ENCODE measurements at places on chromosomes 6 and 20.

DNA sequence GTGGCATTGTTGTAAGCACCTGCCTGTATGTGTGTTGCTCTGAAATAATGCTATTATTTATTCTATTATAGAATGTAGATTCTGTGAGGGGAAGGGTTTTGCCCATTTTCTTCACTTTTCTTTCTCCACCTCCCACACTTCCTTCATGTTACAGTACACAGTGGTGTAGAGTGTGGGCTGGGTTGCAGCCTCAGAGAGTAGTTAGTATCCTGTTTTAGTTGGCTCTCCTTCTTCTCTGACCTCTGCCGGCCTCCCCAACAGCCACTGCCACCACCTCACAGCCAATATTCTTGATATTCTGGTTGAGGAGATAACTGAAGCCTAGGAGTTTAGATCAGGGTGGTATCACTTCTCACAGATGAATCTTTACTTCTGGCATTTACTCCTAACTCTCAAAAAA is 143.4 kb downstream of the BCKDHB start:
- DNase-seq, result no peak

DNA sequence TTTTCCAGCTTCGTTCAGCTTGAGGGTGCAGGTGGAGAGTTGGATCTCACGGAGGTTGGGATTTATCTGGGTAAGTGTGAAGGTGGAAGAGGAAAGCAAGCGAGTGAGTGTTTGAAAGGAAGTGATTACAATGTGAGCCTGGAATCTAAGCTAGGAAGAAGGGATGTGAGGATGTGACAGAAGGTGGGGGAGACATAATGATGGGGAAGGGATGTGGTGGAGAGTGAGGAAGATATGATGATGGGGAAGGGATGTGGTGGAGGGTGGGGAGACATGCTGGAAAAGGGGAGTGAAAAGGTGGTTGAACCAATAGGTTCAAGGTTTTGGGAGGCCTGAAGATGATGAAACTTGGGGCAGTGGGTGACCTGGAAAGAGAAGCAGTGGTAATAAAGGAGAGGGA is 23.2 kb downstream of the KIAA1755 start:
- DNase-seq, result no peak

DNA sequence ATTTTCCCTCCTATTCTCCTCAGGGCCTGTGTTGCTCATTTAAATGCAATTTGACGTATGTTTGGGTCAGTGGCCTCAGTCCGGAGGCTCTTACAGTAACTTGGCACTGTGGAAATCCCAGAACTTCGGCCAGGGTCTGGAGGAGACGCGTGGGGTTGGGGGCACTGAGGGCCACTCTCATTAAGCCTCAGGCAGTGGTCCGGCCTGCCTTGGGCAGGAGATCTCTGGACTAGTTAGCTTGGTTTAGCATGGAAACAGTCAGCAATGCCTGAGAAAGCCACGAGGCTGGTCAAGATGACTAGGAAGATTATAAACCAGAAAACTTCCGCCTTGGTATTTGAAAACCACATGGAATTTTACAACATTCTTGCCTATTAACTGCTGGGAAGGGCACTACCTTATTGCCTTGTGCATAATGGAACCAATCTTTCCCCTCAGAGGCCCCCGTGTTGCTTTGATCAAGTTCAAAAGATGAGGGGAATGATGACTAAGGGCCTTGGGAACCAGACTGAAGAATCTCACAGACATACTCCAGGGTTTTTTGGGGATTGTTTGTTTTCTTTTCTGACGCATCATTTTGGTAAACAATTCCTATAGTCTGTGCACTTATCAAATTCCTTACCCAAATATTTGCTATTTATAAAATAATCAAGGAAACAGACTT is 206.0 kb upstream of the PREP start:
- DNase-seq, result no peak

DNA sequence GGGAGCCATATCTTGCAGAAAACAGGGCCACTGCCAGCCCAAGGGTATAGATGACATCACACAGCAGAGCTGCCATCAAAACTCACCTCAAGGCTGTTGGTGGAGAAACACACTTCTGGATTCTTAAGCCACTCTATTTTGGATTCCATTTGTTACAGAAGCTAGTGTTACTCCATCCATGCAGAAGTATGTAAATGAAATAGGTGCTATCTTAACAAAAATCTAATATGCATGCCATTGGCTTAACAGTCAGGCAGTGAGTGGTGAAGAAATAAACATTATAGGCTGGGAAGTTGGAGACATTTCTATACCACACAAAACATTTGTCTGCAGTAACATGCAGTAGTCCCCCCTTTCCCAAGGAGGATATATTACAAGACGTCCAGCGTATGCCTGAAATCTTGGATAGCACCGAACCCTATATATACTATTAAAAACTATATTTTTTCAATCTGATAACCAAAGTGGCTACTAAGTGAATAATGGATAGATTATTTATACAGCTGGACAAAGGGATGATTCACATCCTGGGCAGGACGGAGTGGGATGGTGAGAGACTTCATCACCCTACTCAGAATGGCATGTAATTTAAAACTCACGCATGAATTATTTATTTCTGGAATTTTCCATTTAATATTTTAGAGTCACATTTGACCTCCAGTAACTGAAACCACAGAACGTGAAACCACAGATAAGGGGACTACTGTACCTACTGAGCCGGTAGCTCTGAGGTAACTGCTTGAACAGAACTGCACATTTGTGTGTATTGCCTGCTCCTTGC is 160.0 kb upstream of the PLN start:
- no peak for DNase-seq

DNA sequence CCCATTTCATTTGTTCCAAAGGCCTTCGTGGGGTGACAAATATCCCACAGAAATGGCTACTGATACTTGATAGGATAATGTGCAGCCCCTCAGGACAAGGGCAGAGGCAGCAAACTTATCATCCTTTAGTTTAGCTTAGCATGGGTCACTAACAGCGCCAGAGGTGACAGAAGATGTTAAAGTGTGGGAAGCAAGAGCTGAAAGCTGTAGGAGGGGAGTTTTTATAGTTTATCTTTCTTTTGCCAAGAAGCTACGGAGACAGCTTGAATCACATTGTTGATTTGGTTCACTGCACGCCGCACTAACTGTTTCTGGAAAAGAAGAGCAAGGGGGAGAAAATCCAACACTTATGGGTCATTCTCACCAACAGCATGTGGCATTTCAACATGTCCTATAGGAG is 773.9 kb upstream of the MMS22L start:
- no peak for DNase-seq

DNA sequence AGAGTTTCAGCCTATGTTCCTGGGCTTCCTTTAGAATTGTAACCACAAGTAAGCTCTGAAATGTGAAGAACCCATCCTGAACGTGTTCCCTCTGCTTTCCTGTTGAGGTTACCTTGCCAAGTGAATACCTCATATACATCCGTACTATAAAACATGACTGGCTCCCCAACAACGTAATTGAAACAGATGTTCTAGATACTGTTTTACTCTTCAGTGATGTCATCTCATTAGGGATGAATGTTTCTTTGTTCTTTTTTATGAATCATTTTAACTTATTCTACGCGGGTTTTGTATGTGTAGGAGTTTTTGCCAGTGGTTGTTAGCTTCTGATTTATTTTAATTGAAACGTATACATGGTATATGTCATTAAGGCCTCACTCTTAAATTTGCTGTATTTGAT is 166.8 kb downstream of the SAMD5 start:
- no peak for DNase-seq

GRCh38 chr20:46774236-46774635 is 64.8 kb downstream of the SLC2A10 start:
- DNase-seq, result no peak

DNA sequence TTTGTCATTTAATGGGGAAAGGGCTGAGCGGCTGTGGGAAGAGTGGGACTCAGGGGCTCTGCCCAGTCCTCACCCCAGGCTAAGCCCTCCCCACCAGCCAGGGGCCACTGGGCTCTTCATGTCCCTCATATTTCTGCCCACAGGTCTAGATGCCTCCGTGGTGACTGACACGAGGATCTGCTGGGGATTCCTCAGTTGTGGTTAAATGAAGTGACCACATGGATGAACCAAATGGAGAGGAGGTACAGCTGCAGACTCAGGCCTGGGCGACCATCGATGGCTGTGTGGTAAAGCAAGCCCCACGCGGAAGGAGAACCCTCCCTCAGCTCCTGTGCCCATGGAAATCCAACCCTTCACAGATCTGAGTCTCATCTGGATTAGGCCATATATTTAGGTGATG is 29.4 kb downstream of the RAET1L start:
- no peak for DNase-seq

DNA sequence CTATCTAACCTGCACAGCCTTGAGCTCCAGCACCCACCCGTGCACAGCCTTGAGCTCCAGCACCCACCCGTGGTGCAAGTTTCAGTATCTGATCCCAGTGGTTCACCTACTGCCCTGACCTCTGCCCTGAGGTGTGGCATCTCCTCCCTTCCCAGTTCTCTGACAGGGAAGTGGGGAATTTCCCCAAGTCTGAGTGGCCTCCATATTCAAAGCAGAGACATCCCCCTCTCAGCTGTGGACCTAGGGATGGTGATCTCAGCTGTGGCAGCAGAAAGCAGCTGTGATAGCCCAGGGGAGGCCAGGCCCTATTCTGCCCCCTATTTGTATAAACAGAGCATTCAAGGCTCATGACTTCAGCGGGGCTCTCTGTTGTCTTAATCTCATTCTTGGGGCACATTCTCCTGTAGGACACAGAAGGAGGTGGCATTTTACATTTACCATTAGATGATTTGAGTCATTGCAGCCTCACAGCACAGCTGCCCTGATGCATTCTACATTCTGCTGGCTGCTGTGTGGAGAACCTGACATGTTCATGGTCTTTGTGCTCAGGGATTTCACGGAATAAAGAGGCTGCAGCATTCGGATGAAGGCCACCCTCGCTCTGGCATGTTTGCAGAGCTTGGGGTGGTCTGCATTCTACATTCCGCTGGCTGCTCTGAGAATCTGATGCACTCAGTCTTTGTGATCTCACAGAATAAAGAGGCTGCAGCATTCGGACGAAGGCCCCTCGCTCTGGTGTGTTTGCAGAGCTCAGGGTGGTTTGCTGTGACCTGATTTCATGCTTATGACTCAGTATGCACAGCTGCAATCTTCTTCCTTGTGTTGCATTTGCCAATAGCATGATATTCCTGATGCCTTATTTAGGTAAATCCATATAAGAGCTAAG is 16.9 kb downstream of the GPR31 start:
- no peak for DNase-seq

GRCh38 chr6:145139140-145139850 is 596.0 kb downstream of the EPM2A start:
- no peak for DNase-seq

- DNase-seq, result no peak
Observed at GRCh38 chr6:44642349-44642748, 254.8 kb downstream of the CDC5L start.

GRCh38 chr6:36501686-36502085 is 45.6 kb downstream of the STK38 start:
- no peak for DNase-seq

DNA sequence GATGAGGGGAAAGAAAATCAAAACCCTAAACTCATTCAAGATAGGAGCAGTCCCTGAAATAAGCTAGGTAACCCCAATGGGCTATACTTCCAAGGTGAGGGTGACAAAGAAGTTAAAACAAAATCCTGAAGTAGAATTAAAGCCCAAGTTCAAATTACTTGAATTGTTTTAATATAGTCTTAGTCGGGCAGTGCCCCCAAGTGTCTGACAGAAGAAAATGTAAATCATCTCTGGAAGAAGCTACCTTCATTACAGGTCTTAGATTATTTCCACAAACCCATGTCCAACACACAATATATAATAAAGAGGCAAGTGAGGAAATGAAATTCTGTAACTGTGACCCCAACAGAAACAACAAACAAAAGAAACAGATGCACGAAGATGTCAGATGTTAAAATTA is 36.8 kb upstream of the L3MBTL3 start:
- no peak for DNase-seq

DNA sequence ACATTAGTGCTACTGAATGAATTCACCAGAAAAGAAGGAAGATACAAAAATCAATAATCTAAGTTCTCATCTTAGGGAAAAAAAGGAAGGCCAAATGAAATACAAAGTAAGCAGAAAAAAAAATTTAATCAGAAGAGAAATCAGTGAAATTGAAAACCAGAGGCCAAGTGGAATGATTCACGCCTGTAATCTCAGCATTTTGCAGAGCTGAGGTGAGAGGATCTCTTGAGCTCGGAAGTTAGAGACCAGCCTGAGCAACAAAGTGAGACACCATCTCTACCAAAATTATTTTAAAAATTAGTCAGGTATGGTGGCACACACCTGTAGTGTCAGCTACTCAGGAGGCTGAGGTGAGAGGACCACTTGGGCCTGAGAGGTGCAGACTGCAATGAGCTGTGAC is 21.2 kb upstream of the ASF1A start:
- DNase-seq, result no peak

All from K562 (cell line).